ENCODE measurements at places on chromosomes 5 and 9.

GRCh38 chr5:78776637-78777036 lies 128.1 kb upstream of the LHFPL2 start:
- peak; percentile 10 for DNase-seq

- no peak for DNase-seq
These were observed 256.9 kb downstream of the TRIM32 start for GRCh38 chr9:116943970-116944369.

DNA sequence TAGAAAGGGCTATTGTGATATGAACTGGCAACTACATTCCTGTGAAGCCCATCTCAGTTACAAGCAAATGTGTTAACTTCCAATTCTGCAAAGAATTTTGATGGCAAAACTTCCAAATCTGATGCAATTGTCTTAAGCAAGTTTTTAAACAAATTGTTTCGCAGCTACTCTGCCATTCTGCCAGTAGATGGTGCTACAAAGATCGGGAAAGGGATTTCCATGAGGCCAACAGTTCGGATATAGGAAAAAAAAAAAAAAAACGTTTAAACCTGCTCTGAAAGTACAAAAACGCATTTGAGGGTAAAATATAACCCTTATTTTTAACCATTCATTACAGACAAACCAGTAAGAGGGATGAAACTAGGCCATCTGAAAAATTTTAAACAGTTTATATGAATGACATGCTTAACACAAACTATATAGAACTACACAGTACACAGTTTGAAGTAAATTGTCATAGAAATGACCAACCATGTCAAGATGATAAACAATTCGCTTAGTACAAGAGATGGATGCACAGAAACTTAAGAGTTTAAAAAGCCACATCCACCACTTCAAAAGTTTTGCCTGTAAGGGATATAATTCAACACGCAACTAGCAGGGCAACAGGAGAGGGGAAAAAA lies 2.2 kb downstream of the HNRNPA0 start:
- peak; percentile 20 for DNase-seq

DNA sequence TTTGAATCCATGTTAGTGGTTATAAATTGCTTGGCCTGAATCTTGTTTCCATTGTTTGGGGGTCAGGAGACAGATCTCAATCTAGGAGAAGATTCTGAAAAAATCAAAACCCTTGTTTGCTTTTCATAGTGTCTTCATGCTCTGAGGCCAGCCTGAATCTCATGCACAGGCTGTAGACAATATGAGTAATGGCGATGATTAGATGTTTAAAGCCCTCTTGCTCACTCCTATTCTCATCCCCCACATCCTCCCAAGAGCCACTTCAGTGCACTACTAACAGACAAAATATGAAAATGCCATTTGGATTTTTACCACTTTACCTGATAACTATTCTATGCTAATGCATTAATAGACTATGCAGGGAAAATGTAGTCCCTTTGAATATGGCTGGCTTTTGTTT lies 129.4 kb downstream of the NUDT12 start:
- peak; percentile 64 for DNase-seq

- DNase-seq, result no peak
These were observed 109.2 kb downstream of the FBXL7 start for GRCh38 chr5:15609076-15609725.

Data from NCI-H226 (cell line).